ENCODE measurements at places on chromosomes 11 and 22.

- DNase-seq = no peak
Observed at GRCh38 chr11:88297421-88297820, 40.1 kb downstream of the CTSC start.

DNA sequence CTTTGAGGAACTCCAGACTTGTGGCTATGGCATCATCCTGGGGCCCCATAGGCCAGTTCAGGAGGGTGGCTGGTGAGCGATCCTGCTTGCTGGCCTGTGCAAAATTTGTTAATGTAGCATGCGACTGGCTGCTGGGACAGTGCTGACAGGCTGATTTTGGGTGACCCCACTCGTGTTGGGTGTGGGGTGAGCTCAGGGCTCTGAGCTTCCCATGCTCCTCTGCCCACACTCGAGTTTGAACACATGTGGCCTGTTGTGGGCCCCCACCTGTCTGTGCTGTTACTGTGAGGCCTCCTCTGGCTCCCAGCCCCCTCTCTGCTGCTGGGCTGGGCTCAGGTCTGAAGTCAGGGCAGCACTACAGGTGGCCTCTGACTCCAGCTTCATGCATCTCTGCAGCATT is 64.4 kb upstream of the MYEOV start:
- DNase-seq = no peak

- no peak for DNase-seq
Observed at GRCh38 chr11:34029176-34029575, 22.4 kb upstream of the CAPRIN1 start.

- no peak for DNase-seq
Observed at GRCh38 chr11:122816761-122817520, 21.4 kb upstream of the CRTAM start.

DNA sequence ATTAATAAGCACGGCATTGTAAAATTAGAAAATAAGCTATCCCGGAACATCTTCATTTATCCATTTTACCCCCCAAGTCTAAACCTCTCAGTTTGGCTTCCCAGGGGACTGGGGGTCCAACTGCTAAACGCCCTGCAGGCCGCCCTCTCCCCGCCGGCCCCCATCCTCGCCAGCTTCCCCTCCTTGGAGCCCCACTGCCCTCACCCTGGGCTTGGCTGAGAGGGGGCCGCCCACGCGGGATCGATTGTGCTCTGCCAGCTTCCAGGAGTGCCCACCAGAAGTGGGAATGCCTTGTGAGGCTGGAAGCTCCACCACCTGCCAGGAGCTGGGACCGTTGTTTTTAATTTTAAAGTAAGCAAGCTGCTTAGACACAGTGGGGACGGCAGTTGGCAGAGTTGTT is 353.5 kb downstream of the TBC1D22A start:
- DNase-seq = no peak

DNA sequence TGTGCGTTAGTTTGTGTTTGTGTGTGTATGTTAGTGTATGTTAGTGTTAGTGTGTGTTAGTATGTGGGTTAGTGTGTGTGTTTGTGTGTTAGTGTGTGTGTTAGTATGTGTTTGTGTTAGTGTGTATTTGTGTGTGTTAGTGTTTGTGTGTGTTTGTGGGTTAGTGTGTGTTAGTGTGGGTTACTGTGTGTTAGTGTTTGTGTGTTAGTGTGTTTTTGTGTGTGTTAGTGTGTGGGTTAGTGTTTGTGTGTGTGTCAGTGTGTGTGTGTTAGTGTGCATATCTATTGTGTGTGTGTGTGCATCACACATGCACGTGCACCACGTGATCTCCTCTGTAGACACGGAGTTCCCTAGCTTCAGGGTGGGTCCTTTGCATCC is 115.4 kb downstream of the KCNQ1OT1 start:
- no peak for DNase-seq

- DNase-seq = no peak
Observed at GRCh38 chr11:75403983-75404658, 4.8 kb downstream of the RPS3 start.

DNA sequence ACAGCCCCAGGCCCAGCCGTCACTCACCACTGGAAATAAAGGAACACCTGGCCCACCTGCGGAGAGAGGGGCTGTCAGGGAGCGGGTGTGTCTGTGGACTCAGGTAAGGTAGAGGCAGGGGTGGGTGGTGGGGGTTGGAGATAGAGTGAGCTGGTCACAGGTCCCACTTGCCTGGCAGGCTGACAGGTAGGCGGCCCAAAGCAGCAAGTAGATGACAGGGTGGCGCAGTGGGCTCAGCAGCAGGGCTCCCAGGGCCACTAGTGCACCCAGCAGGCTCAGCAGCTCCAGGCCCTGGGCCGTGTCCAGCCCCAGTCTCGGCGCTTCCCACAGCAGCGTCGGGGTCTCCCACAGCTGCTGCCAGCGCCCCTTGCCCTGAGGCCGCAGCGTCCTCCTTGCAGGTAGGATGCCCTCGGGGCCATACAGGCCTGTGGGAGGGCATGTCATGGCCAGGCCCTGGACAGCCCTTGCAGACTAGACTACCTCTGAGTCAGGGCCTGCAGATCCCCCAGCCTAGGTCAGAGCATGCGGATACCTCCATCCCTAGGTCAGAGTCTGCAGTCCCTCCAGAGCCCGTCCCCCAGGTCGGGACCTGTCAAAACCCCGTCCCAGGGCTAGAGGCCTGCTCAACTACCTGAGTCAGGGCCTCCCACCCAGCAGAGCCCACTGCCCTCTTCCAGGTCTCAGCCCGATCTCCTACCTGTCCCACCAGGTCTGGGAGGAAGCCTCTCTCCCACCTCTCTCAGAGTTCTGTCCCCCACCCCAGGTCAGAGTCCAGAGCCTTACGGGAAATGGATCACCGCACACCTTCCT is 686 bp downstream of the LMF2 start:
- no peak for DNase-seq

DNA sequence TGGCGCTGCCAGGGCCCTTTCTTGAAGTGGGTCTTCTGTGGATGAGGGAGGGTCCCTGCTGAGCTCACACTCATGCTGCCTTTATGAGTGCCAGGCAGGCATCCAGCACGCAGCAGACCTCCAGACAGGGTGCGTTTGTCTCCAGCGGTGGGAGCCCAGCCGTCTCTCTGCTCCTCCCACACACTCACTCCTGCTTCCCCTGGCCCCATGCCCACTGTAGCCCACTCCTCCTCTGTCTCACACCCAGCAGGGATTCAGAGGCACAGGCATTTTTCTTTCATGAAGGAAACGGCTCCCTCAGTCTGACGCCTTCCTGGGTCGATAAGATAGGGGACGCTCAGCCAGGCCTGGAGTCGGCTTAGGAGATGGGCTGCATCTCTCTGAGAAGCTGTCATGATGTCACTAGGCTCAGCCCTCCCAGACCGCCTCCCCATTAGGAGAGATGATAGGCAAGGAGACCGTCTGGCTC is 183.9 kb upstream of the NCAM1 start:
- DNase-seq = no peak

- peak; percentile 23 for DNase-seq
Observed at GRCh38 chr11:133947321-133947756, 9.4 kb downstream of the IGSF9B start.

- DNase-seq = no peak
Observed at GRCh38 chr11:73215191-73216134, 2.6 kb upstream of the P2RY2 start.

- no peak for DNase-seq
Observed at GRCh38 chr22:45846952-45847351, 130.0 kb downstream of the WNT7B start.

DNA sequence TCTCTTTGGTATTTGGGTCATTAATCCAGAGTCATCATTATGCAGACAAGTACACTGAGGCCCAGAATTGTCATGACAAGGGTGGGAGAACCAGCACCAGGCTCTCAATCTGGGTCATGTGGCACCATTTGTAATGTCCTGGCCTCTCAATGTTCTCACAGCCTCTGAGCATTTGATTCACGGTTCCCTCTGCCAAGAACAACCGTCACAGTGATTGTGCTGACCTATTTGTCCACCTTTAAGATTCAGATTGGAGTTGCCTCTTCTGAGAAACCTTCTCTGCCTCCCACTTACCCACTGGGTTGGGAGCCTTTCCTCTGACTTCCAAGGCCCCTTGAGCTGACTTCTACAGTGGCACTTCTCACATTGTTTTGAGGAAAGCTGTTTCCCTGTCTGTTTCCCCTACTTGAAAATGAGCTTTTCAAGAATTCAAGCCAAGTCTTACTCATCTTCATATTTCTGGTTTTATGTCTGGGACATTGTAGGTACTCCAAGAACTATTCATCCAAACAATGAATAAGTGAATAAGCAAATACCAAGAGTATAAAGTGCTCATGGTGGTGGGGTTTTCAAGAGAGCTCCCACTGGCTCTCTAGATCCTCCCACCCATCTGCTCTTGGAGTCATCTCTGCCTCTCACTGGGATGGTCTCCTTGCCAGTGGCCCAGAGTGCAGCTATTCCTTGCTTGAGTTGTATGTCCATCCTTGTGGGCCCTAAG is 126.4 kb upstream of the E2F8 start:
- no peak for DNase-seq

- no peak for DNase-seq
Observed at GRCh38 chr22:50676661-50677492, 4.3 kb downstream of the SHANK3 start.

- no peak for DNase-seq
Observed at GRCh38 chr11:10506008-10506370, 35.0 kb downstream of the RNF141 start.

GRCh38 chr11:32421992-32422391 is 13.3 kb downstream of the WT1 start:
- DNase-seq = no peak

GRCh38 chr11:121246021-121246768 is 46.4 kb upstream of the SC5D start:
- no peak for DNase-seq

DNA sequence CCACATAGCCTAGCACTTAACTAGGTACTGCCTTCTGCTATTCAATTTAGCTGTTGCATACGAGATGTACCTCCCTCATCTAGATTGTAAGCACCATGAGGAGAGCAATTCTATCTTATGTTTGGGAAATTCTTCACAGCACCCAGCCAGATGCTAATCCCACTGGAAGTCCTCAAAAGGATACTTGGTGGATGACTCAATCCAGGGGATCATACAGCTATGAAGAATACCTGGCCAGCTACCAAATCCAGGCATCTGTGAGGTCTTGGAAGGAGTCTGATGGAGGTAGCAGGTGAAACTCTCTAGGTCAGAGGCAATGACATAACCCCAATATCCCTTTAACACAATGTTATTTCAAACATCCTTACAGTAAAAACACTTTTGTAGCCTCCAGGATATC is 167.8 kb upstream of the NCAM1 start:
- DNase-seq = no peak

- DNase-seq = no peak
Observed at GRCh38 chr11:109707411-109707810, 285.4 kb downstream of the C11orf87 start.

DNA sequence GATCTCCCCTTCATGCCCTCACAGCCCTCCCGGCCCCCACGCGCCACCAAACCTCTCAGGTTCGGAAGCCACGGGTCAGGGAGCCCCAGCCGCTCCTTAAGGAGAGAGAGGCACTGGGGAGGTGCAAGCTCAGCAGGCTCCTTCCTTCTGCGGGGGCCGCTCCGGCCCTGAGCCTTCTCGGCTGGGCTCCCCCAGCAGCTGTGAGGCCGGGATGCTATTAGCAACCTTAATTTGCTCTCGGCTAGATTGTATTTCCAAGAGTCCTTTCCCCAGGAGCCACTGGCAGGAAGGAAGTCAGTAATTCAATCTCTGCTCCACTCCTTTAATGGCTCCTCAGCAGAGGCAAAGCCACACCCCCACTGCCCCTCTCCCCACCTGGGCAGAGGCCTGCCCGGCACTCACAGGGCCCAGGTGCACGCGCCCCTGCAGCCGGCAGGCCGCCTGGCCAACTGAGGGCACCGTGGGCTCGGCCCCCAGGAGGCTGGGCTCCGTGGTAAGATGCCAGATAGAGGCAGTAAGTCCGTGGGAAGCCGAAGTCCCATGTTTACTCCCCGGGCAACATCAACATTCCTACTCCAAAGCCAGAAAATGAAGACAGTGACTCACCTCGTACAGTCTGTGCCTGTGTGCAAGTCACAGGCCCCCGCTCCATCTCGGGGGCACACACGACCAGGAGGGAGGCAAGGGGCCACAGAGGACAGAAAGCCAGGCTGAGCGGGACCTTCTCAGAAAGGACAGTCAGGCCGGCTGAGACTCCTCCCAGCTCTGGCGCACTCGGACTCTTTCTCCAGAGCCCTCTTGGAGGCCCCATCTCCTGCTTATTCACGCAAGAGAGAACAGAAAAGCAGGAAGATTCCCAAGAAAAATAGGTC is 5.2 kb downstream of the IGSF9B start:
- DNase-seq = no peak

GRCh38 chr11:67082071-67082791 is 25.6 kb downstream of the RHOD start:
- no peak for DNase-seq

GRCh38 chr11:112826788-112827187 is 134.4 kb upstream of the NCAM1 start:
- DNase-seq = no peak

DNA sequence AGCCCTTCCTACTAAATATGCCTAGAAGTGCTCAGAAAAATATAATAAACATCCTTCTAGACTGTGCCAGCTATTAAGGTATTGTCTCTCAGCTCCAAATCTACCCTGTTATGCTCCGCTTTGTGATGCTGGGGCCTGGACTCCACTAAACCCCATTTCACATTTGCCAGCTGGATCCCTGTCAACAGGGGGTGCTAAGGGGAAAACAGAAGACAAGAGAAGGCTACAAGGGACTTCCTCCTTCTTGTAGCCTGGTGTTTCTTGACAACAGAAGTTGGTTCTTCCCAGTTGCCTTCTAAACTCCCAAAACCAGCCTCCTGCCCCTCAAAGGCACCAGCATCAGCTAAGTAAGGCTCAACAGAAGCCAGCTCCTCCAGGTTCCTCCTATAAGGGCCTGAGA is 5.2 kb downstream of the NUMA1 start:
- no peak for DNase-seq

- DNase-seq = no peak
Observed at GRCh38 chr11:114135737-114136151, 76.2 kb downstream of the ZBTB16 start.

DNA sequence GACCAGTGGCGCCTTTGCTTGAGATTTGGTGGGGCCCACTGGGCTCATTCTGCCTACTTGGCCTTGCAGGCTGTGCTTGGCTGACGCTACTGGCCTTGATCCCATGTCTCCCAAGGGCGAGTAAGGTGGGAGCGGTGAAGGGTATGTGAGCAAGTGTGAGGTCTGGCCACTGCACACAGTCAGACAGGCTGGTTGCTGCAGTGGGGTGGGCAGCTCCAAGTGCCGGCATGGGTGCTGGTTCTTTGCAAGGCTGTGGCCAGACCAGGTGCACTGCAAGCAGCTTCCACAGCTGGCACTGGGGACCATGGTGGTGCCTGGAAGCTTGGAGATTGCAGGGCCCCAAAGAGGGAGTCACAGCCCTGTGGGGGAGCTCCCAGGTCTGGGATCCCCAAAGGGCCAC is 33.4 kb upstream of the OR10G7 start:
- no peak for DNase-seq

DNA sequence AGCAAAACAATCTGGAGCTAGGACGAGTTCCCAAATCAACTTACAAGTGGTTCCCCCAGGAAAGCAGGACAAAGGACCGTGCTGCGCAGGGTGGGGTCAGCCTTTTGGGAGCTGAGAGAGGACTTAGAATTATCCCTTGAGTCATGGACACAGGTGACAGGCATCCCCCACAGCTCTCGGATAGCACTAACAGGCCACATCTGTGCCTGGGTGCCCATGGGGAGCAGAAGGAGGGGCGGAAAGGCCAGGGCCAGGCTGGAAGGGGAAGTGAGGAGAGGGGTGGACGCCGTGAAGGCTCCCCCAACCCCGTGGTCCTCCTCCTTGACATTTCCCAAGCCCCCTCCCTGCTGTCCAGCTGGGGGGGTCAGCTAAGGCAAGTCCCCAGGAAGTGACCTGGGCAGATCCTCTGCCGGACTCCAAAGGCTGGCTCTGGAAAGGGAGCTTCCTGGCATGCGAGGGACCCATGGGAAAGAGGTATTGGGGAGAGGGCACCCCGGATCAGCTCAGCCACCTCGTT is 31.6 kb upstream of the A4GALT start:
- DNase-seq = no peak
